ENCODE measurements at places on chromosomes 13 and 19. TPM values are rescaled to one million over a fixed set of nuclear protein-coding genes. Genes with fewer than 3 reads are reported as not detected.

The ANKRD10 gene
- total RNA-seq = 135 TPM

The ZFR2 gene
- total RNA-seq = 1.2 TPM

The DACH1 gene
- not detected for total RNA-seq

The NLRP9 gene
- total RNA-seq = not detected

The ARHGAP45 gene
- total RNA-seq = 603 TPM

The SMIM24 gene
- not detected for total RNA-seq

The SIGLEC6 gene
- total RNA-seq = 0.80 TPM

The FREM2 gene
- total RNA-seq = not detected

The COQ8B gene
- total RNA-seq = 35.6 TPM

The PPM1N gene
- total RNA-seq = 3.8 TPM

The C19orf53 gene
- 73.0 TPM for total RNA-seq

The MAMSTR gene
- total RNA-seq = 0.60 TPM

The PGLYRP2 gene
- not detected for total RNA-seq

The ZNF844 gene
- 9.7 TPM for total RNA-seq

The NEK3 gene
- 8.5 TPM for total RNA-seq

The ZNF99 gene
- not detected for total RNA-seq

The UTP14C gene
- total RNA-seq = 3.8 TPM

The PCSK4 gene
- 4.5 TPM for total RNA-seq

The ZNF835 gene
- 0.99 TPM for total RNA-seq

The ATP8A2 gene
- 0.20 TPM for total RNA-seq

The EMC10 gene
- 78.5 TPM for total RNA-seq

The ERICH4 gene
- not detected for total RNA-seq

The APOC4 gene
- not detected for total RNA-seq

The VSTM1 gene
- not detected for total RNA-seq

The PSMC4 gene
- 87.5 TPM for total RNA-seq

The KRTDAP gene
- total RNA-seq = not detected

The BEST2 gene
- total RNA-seq = not detected

The CCDC8 gene
- not detected for total RNA-seq

The GRIN3B gene
- total RNA-seq = not detected

The CYP2S1 gene
- total RNA-seq = 1.1 TPM

The SIGLEC9 gene
- 1.4 TPM for total RNA-seq

The RFPL4A gene
- total RNA-seq = not detected

The PTH2 gene
- not detected for total RNA-seq

The PTGIR gene
- total RNA-seq = 0.70 TPM

The FAM124A gene
- not detected for total RNA-seq

The STOML3 gene
- not detected for total RNA-seq

The TTYH1 gene
- total RNA-seq = not detected

The ZBTB45 gene
- 8.2 TPM for total RNA-seq

The CADM4 gene
- 0.91 TPM for total RNA-seq

The TEX26 gene
- not detected for total RNA-seq
